ENCODE measurements at places on chromosomes 5 and 9.

- no peak for DNase-seq
Measured at GRCh38 chr5:135437422-135437795, 9.7 kb downstream of the DCANP1 start.

- no peak for DNase-seq
Measured at GRCh38 chr5:109898269-109899162, 208.8 kb downstream of the MAN2A1 start.

DNA sequence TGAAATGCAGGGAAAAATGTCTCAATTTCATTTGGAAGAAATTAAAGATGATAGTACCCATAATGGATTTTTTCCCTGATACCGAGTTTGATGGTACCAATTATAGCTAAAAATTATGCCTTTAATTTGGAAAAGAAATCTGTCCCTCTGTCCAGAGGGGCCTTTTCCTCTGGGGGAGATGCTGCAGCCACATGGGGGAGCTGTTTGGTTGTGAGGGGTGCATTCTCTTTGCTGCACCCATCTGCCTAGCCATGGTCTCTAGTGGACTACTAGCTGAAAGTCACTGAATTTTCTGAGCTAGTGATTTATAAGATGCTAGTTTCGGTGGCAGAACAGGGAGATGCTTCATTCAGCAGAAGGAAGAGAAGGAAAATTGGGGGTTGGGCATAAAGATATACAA, 9.6 kb downstream of the SEC61B start:
- DNase-seq = peak; percentile 42

DNA sequence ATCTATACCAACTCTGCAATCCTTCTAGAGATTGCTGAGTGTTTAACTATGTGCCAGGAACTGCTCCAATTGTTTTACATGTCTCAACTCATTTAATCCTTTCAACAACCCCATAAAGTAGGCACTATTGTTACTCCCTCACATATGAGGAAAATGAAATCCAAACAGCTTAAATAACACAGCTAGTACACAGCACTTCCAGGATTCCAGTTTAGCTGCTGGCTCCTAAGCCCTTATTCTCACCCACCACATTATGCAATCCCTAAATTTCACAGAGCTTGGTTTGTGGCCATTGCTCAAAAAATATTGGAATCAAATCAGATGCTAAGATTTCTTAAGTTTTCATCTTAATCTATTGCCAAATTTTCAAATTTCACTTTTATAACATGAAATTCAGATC, 84.9 kb downstream of the PRELID2 start:
- peak; percentile 72 for DNase-seq

- DNase-seq = no peak
Measured at GRCh38 chr9:4143936-4144717, 155.7 kb downstream of the GLIS3 start.

DNA sequence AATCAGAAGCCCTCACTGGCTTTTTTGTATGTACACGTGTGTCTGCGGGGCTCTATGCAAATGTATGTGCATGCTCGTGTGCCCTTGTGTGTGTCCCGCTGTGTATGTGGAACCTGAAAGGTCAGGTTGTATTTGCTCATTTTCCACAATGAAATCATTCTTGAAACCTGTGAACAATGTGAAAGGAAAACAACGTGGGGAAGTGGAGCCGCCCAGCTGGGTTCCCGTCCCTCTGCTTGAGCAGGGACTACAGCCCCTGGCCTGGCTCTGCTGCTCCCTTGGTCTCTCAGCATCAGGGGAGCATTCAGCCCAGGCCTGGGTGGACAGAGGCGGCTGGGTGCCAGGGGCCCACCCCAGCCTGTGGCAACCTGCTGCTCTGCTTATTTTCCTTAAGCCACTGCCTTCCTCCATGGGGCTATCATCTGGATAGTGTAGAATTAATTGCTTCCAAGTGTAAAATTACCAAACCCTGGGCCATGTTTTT, 3.0 kb downstream of the ECSCR start:
- DNase-seq = no peak

GRCh38 chr5:140273401-140273877, 29.5 kb downstream of the PFDN1 start:
- DNase-seq = no peak

DNA sequence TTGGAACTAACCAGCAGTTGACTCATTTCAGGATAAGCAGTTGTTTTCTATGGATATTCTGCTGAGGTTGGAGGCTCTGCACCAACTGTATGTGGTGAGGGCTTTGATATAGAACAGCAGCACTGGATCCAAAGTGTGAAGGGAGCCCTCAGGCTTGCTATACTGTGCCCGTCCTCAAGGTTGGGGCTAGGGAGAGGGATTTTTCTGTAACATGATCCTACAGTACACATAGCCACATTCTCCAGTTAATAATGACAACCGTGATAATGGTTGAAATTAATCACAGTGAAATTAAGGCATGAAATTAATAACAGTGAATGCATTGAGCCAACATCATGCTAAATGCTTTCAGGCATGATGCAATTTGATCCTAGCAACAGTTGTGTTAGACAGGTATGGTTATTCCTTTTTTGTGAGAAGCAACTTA, 36.7 kb downstream of the ARHGAP26 start:
- no peak for DNase-seq

- DNase-seq = no peak
Measured at GRCh38 chr5:146699664-146700418, 178.7 kb downstream of the PPP2R2B start.

GRCh38 chr9:136062657-136063439, 32.2 kb downstream of the NACC2 start:
- DNase-seq = no peak

- DNase-seq = peak; percentile 54
Measured at GRCh38 chr5:155616779-155617392, 603.3 kb downstream of the KIF4B start.

- no peak for DNase-seq
Measured at GRCh38 chr5:127112347-127112864, 39.1 kb upstream of the C5orf63 start.

GRCh38 chr5:88836195-88836838, 46.7 kb downstream of the MEF2C start:
- DNase-seq = peak; percentile 30

- no peak for DNase-seq
Measured at GRCh38 chr5:176736931-176737745, 73.2 kb upstream of the UNC5A start.

DNA sequence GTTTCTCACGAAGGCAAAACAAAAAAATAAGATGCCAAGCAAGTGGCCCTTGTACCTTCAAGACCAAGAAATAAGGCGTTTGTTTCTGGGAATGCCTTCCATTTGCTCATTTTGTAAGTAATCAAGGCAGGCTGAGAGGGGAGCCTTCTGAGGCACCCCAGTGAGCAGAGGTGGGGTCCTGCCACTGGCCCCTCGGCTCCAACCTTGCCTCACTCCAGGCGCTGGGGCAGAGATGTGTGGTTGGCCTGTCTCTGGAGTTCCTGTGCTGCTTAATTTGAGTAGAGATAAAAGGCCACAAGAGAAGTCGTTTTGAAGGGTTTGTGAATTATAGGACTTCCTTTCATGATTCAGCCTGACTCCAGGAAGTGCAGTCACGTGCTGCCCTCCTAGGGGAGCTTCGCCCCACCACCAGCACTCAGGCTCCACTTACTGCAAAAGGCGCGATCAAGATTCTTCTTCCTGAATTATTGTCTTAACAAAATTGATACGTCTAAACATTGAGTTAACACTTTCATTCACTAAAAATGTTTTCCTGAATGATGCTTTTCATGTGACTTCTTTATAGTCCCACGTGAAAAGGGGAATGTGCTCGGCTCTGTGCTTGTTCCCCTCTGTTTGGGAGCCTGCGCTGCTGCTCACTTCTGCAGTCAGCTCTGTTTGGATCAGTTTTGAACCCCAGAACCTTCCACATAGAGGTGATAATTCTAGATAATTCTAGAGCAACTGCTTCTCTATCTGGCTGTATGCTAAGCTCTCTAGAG, 13.7 kb downstream of the SYK start:
- no peak for DNase-seq

DNA sequence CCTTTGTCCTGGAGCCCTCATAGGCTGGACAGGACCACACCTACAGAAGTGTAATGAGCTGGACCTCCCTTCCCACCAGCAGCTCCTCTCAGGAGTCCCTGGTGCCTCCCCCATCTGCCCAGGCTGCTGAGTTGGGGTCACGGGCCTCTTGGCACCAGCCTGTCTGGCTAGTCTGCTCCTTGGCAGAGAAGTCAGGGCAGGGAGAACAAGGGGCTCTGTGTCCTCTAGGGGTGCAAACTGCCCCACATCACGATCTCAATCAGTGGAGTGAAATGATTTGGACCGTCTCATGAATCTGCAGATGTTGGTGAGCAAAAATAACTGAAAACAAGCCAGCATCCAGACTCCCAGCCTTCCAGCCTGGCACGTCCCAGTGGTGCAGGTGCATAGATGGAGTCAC, 14.9 kb upstream of the GFPT2 start:
- no peak for DNase-seq

GRCh38 chr9:109496218-109496617, 1.9 kb downstream of the PTPN3 start:
- no peak for DNase-seq

- DNase-seq = no peak
Measured at GRCh38 chr9:27282269-27282668, 14.7 kb downstream of the EQTN start.

- DNase-seq = no peak
Measured at GRCh38 chr9:35273591-35273990, 111.8 kb downstream of the UNC13B start.

DNA sequence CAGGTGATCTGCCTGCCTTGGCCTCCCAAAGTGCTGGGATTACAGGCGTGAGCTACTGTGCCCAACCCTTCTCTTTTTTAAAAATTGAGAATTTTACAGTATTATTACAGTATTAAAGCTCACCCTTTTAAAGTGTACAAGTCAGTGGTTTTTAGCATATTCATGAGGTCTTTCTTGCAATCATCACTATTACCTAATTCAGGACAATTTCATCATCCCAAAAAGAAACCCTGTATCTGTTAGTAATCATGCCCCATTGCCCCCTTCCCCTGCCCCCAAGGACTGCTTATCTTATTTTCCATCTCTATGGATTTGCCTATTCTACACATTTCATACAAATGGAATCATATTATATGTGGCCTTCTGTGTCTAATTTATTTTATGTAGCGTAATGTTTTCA, 22.6 kb upstream of the MEGF9 start:
- DNase-seq = no peak

DNA sequence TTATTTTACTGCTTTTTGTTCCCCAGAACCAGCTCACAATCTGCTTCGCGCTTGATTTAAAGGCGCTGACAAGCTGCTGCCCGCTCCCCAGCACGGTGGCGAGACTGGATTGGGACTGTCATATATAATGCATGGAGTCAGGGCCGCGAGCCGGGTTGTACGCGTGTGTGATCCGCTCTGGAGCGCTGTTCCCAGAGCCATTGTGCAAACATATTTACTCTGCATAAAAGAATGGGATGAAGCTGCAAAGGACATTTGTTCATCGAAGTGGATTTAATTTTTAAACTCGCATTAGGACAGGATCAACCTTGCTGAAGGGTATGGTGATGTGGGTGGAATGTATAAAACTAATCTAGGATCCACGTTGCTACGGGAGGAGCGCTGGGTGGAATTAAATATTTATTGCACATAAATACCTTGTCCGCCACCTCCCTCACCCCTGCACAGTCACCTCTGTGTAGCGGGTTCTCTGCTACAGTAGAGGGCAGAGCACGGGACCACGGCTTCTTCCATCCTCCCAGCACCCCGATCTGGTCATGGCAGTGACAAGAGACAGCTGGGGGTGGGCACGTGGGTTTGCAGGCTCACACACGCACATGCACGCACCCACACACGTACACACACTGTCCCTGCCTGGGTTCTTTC, 18.1 kb upstream of the FCN1 start:
- no peak for DNase-seq

DNA sequence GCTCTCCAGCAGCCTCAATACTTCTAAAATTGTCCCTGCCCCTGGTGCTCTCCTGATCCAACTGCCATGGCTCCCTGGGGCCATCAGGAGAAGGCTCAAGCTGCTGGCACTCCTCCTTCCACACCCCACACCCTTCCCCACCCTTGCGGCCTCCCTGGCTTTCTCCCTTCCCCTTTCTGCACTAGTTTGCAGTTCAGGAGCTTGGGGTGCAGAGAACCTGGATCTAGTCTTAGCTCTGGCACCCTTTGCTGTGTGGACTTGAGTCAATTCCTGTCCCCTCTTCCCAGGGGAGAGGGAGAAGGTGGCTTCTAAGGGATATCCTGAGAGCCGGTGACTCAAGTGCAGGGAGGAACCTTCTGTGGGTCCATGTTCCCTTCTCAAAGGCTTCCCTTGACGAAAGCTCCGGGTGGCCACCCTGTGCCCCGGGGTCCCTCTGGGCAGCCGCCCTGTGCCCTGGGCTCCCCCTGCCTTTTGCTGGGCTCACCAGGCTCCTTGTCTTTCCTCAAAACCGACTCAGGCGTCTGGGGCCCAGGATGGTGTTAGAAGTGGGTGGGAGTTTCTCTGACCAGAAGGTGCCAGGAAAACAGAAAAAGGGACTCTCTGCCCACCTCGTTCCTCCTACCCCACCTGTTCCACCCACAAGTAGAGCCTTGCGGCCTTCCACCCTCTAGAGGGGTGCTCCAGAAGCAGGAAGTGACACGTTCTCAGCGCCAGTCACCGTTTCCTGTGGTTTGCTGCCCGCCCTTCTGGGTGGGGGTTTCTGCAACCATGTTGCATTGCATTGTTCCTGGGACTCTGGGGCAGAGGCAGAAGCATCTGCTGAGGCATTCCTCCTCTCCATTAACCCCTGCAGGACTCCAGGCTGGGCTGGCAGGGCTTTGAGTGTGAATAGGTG, 15.0 kb downstream of the GLIPR2 start:
- no peak for DNase-seq

- peak; percentile 79 for DNase-seq
Measured at GRCh38 chr9:16671591-16672137, 198.8 kb downstream of the BNC2 start.

DNA sequence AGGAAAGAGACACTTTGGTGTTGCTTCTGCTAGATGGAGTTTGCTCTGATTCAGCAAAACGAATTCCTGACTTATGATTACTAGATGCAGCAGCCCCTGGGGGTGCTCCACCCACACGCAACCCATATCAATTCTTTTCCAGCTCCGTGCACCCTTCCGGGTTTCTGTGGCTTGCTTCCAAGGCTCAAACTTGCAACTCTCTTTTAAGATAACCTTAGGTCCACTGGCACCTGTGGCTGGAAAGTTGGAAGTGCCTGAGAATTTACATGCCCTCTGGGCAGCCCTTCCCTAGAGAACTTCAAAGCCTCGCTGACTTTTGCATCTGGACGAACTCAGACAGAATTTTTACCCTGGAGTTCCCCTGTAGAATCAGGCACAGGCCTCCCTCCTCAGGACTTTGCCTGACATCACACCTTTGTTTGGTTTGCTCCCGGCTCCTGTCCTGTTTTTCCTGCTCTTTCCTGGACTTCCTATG, 224.9 kb downstream of the SNX18 start:
- DNase-seq = peak; percentile 77
